Effector CD4-positive, alpha-beta T cell (primary cell): ENCODE measurements at places on chromosomes 12 and 14.

GRCh38 chr12:108298761-108299275 lies 40.3 kb downstream of the CMKLR1 start:
- DNase-seq: no peak

DNA sequence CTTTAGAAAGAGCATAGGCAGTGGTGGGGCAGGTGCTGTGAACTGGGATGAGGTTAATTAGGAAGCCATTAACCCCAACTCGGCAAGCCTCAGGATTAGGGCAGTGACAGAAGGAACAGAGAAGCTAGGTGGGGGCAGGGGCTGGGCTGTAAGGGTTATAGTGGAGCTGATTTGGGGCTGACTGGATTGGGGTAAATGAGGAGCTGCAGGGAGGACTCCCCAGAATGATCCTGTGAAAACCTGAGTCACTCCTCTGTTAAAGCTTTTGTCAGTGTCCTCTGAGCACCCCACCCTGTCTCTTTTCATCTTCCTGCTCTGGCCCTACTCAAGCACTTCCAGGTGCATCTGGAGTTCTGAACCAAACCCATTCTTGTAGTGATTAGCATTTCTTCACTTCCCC lies 4.4 kb downstream of the KLC1 start:
- DNase-seq: no peak

DNA sequence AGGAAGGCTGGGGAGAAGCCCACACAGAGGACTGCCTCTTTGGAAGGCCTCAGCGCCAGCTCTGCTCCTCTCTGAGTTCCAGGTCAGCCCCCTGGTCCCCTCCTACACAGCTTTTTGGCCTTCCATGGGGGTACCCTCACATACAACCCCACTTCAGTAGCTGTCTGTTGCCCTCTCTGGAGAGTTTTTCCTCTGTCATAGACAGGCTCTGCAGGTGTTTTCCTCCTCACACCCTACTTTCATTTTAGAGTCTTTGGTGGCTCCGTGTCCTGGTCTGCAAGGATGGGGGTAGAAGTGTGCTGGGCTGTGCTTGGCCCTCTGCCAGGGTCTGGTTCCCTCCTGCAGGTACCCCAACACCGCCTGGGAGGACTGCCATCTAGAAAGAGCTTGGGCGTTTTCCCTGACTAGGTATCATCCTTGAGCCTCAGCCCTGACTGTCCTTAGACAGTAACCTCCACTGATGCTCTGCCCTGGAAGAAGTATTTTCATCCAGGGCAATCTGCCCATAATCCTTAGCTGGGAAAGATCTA lies 15.1 kb downstream of the ZDHHC22 start:
- DNase-seq: no peak

GRCh38 chr12:96241431-96241830 lies 47.3 kb downstream of the ELK3 start:
- no peak for DNase-seq

- no peak for DNase-seq
Measured at GRCh38 chr12:102776041-102776440, 141.0 kb downstream of the PAH start.

- DNase-seq: no peak
Measured at GRCh38 chr12:54257332-54257731, 22.6 kb downstream of the CBX5 start.
